HTR-8/SVneo (cell line): ENCODE measurements at places on chromosomes 5 and 9.

- no peak for DNase-seq
Observed at GRCh38 chr5:9374025-9374424, 171.8 kb downstream of the SEMA5A start.

DNA sequence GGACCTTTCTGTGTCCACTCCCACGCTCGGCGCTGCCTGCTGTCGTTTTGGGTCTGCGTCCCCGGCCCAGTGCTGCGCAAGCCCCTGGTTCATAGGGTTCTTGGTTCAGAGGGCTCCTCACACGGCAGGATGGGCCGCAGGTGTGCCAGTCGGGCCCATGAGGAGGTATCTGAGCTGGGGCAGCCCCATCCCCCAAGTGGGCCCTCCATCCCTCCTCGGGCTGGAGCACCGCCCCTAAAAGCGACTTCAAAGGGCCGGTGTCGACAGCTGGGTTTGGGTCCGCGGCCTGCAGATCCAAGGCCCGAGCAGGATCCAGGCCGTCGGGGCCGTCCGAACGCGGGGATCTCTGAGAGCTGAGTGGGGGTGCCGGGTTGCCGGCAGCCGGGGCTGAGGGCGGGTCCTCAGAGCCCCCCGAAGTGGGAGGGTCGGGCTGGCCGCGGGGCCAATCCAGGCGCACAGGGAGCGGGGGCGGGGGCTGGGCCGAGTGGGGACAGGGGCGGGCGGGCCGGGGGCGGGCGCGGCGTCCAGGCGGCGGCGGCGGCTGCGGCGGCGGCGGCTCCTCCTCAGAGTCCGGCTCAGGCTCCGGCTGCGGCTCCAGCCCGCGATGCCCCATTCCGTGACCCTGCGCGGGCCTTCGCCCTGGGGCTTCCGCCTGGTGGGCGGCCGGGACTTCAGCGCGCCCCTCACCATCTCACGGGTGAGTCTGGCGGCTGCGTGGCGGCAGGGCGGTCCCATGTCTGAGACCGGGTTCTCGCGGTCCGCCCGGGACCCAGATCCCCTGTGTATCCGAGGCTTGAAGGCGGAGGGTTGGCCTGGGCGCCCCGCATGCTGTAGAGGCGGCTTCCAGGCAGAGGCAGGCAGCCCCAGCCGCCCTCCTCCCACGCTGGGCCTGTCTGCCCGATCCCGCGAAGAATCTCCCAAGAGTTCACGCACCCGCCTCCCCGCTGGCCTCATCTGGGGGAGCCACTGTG is at the start of gene PDLIM4:
PDLIM4 (plus strand) TSS at position 566 of the 971 bp plus-strand sequence; CDS start at position 605, 39 bp downstream.
- peak; percentile 62 for DNase-seq

GRCh38 chr5:135934939-135935338 is 19.8 kb downstream of the LECT2 start:
- DNase-seq, result no peak

DNA sequence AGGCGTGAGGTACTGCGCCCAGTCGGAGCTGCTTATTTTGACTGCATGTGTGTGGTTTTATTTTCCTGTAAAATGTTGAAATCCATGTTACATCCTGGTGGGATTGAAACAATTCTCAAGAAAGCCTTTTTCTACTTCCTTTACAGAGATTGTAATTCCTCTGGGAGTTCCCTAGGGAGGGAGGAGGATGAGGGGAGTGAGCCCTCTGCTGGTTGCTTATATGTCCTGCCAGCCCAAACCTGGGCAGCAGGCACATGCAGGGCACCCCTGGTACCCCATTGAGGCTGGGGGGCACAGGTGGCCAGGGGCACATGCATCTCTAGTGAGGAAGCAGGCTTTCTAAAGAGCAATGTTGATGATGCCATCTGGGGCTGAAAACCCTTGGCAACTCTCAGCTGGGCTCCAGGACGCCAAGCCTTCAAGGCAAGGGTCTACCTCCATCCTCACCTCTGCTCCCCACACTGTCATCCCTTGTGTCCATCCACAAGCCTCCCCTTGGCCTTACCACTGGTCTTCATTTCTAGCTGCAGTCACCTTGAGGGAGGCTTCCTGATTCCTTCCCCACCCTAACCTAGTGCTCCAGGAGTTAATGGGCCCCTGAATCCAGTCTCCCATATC is 84.7 kb upstream of the TNFSF8 start:
- peak; percentile 41 for DNase-seq

- DNase-seq, result peak; percentile 3
Observed at GRCh38 chr9:14170973-14171596, 142.9 kb downstream of the NFIB start.

DNA sequence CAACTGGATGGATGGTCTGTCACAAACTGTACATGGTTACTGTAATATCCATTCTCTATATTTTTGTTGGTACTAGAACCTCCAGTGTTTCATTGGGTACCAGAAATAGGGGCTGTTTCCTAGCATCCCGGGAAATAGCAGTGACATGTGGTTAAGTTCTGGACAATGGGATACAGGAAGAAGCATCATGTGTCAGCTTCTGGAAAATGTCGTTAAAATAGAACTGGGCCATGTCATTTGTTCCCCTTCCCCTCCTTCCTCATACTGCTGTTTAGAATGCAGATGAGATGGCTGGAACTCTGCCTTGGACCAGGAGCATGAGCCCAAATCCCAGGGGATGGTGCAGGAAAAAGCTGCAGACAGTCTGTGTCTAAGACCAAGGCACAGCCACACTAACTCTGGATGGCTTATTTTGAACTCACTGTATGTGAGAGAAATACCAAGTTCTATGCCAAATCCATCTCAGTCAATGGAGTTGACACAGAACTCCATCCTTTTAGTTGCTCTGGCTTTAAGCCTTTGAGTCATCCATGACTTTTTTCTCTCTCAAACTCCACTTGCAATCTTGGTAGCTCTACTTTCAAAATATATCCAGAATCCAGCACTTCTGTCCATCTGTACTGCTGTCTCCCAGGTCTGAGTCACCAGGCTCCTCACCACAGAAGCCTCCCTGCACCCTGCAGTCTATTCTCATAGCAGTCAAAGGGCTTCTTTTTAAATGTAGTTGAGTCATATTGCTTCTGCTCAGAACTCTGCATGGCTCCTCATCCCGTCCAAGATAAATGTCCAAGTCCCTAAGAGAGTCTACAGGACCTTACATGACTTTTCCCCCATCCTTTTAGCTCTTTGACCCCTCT is 184.2 kb downstream of the NSG2 start:
- DNase-seq, result no peak

- DNase-seq, result no peak
Observed at GRCh38 chr5:166356096-166356495, 1935.3 kb upstream of the WWC1 start.

- DNase-seq, result no peak
Observed at GRCh38 chr5:54691656-54692055, 174.1 kb downstream of the SNX18 start.

DNA sequence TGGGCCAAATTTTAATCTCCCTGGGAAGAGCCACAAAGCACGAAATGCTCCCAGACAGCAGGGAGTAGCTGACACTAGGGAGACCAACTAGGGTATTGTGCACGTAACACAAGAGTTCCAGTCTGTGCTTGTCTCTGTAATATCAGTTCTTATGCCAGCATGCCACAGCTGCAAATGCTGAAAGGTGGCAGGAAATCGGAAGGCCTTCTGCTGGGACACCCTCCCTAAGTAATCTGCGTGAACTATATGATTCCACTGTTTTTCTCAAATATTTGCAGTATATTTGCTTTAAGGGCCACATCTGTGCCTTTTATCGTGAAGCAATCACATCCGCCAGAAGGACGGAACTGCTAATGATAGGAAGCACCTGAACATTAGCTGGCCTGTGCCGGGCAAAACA is 12.6 kb downstream of the VLDLR start:
- DNase-seq, result no peak

DNA sequence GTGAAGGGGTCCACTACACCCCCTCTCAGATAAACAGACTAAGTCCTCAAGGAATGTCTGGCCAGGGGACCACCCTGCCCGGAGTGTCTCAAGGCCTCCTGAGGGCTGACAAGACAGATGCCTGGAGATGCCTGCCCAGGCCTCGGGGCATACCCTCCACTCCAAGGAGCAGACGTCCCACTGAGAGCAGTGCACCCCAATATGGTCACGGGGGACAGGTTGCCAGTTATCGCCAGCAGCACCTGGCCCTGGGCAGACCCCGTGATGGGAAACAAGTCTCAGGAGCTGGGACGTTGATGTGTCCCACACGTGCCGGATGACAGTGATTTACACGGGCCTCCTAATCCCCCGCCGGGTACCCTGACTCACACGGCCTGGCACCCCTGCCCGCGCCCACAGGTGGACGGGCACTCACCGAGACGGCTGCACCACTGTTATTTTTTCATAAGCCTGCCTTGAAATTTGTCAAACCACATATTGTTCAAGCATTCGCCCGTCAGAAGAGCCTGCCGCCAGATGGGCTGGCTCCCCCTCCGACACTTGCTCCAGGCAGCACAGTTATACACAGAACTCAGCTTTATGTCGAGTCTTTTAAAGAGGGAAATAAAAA is 43.9 kb downstream of the BARX1 start:
- no peak for DNase-seq

- DNase-seq, result peak; percentile 40
Observed at GRCh38 chr5:146667633-146668272, 151.8 kb upstream of the GPR151 start.

- DNase-seq, result no peak
Observed at GRCh38 chr5:133440467-133441115, 171.8 kb downstream of the FSTL4 start.

DNA sequence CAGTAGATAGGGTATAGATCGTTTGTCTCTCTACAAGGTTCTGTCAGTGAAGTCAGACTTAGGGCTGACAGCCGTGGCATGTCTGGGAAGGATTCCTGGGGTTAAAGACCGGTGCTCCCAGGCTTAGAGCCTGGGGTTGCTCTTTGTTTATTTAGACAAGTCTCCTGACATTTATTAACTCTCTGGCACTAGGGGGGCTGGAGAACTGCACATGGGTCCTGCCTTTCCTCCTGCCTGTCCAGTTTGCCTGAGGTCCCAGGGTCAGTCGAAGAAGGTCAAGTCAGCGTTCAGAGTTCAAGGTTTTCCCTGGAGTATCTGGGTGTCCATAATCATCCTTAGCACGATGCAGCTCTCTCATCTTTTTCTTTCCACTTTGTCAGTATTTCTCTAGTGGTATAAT is 5.6 kb downstream of the EGFLAM start:
- DNase-seq, result no peak

DNA sequence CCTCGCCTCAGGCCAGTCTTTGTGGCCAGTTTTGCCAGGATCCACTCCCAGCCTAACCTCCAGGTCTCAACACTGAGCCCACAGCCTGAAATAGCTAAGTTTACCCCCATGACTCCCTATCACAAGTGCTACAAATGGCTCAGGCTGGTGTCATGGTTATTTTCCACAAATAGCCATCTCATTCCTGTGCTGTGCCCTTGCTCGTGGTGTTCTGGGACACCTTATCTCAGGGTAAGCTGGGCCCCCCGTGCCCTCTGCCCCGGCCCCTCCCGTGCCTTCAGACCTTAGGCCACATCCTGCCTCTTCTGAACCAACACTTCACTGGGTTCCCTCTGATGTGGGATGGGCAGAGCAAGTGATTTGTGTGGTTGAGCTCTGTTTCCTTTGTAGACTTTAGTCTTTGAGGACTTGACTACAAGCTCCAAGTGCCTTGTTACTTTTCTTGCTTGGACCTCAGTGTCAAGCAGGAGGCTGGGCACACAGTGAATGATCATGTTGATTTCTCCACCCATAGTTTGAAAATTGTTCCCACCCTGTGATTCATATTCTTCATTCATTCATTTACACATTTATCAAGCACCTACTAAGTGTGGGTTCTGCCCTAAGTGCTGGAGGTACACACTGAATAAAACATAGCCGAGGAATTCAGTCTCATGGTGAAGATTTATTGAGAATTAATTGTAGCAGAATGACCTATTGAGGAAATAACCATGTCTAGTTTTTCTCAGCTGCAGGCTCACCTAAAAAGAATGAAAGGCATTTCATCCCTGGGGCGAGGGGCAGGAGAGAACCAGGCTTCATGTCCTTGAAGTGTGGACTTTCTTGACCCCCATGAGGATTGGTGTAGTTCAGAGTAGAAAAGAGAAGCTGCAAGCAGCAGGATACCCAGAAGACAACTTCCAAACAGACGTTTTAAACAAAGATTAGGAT is 84.5 kb upstream of the CTNNA1 start:
- no peak for DNase-seq

DNA sequence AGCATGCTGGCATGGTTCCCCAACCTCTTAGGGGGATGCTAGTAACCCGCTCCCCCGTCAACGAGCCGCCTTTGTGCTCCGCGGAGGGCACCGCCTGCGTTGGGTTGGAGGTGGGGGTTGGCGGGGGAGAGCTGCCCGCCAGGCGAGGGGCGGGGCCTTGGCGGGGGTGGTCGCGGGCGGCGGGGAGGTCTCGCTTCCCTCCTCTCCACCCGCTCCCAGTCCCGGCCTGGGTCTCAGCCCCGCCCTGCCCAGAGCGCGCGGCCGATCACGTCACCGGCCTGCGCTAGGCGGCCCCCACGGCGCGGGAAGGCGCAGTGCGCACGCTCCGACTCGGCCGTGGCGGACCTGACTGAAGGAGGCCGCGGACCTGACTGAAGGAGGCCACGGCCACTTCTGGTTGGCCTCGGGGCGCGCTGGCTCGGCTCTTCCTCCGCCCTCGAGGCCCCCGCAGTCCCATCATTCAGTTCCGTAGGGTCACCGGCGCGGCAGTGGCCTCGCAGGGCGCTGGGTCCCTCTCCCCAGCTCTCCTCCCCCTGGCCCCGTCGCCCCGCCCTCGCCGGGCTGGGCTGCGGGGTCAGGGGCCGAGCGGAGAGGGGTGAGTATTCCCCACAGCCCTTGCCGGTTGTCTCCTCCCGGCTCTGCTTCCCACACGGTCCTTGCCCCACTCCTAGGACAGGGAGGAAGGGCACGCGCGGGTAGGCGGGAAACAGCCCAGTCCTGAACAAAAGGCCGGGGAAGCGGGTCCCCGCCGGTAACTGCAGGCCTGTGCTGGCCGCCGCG is at the start of gene ATG10:
ATG10 (plus strand) TSS at position 312 of the 780 bp plus-strand sequence. CDS start 15,548 bp downstream, outside the sequence.
- peak; percentile 93 for DNase-seq

GRCh38 chr5:76326577-76327302 is 76.3 kb upstream of the IQGAP2 start:
- no peak for DNase-seq

DNA sequence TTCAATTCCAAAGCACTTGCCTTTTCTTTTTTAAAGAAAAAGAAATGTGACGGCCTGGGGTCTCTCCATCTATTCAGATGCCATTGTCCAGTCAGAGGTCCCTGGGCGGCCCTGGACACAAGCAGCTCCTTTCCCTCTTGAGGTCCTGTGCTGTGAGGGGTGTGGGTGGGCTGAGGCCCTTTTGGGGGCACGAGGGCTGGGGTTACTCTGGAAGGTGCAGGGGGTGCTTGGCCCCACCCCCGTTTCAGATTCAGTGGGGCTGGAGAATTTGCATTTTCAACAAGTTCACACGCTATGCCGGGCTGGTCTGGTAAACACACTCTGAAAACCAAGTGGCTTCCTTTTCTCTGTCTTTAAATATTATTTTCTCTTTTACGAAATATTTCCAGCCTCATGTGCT is 91.4 kb upstream of the PHYKPL start:
- DNase-seq, result no peak

- no peak for DNase-seq
Observed at GRCh38 chr5:97547430-97547829, 364.4 kb upstream of the RIOK2 start.

GRCh38 chr5:92372766-92373165 is 989.6 kb upstream of the ARRDC3 start:
- no peak for DNase-seq
